ENCODE measurements at places on chromosomes 16 and 17. TPM values are rescaled to one million over a fixed set of nuclear protein-coding genes. Genes with fewer than 3 reads are reported as not detected.

KRT33B gene
- total RNA-seq, result not detected

CACNA1H gene
- 0.32 TPM for total RNA-seq

MFAP4 gene
- 0.14 TPM for total RNA-seq

HOXB3 gene
- total RNA-seq, result 2.0 TPM

DNAAF1 gene
- 0.33 TPM for total RNA-seq

NPIPB6 gene
- not detected for total RNA-seq

PLCD3 gene
- total RNA-seq, result 3.8 TPM

QPRT gene
- total RNA-seq, result 5.4 TPM

SLC52A1 gene
- total RNA-seq, result not detected

TBC1D3C gene
- 0.91 TPM for total RNA-seq

CLEC18A gene
- not detected for total RNA-seq

TBC1D26 gene
- total RNA-seq, result 0.45 TPM

C17orf78 gene
- not detected for total RNA-seq

MAPT gene
- 0.68 TPM for total RNA-seq

EPOP gene
- 33.6 TPM for total RNA-seq

All from activated naive CD8-positive, alpha-beta T cell treated with anti-CD3 and anti-CD28 coated beads for 36 hours (primary cell).